ENCODE measurements at places on chromosomes 4 and X. TPM values are rescaled to one million over a fixed set of nuclear protein-coding genes. Genes with fewer than 3 reads are reported as not detected.

The JADE1 gene
- 32.2 TPM for total RNA-seq

- DNase-seq, result no peak
- no peaks in the 10 kb centered on the region for H3K36me3 ChIP-seq
- H3K27ac ChIP-seq, result no peak overlapping the region
- H3K4me1 ChIP-seq, result no peaks in the 10 kb centered on the region
These were observed 113.1 kb downstream of the ENPP6 start for GRCh38 chr4:184104419-184105101.

DNA sequence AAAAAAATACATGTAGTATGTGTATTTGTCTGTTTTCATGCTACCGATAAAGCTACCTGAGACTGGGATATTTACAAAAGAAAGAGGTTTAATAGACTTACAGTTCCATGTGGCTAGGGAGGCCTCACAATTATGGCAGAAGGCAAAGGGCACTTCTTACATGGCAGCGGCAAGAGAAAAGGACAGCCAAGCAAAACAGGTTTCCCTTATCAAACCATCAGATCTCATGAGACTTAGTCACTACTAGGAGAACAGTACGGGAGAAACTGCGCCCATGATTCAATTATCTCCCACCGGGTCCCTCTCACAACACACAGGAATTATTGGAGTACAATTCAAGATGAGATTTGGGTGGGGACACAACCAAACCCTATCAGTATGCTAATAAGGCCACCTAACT, 137.0 kb upstream of the ELOVL6 start:
- H3K27me3 ChIP-seq, result no peaks in the 10 kb centered on the region
- H3K36me3 ChIP-seq, result no peaks in the 10 kb centered on the region

- no peak overlapping the region for H3K27ac ChIP-seq
- no peaks in the 10 kb centered on the region for H3K4me1 ChIP-seq
- H3K36me3 ChIP-seq, result no peaks in the 10 kb centered on the region
These were observed 27.1 kb upstream of the SPANXN4 start for GRCh38 chrX:142998447-142999198.

DNA sequence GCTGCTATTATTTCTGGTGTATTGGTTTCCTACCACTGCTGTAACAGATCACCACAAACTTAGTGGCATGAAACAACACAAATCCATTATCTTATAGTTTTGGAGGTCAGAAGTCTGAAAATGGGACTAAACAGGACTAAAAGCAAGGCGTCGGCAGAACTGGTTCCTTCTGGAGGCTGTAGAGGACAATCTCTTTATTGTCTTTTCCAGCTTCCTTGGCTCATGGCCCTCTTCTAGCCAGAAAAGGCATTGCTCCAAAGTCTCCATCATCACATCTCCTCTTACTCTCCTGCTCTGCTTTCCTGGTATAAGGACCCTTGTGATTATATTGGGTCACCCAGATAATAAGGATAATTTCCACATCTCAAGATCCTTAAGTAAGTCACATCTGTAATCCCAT, 121.9 kb downstream of the CLCN4 start:
- H3K4me1 ChIP-seq, result no peaks in the 10 kb centered on the region
- H3K27me3 ChIP-seq, result no peaks in the 10 kb centered on the region
- no peaks in the 10 kb centered on the region for H3K36me3 ChIP-seq
- no peak overlapping the region for H3K27ac ChIP-seq
- H3K4me3 ChIP-seq, result no peak overlapping the region

DNA sequence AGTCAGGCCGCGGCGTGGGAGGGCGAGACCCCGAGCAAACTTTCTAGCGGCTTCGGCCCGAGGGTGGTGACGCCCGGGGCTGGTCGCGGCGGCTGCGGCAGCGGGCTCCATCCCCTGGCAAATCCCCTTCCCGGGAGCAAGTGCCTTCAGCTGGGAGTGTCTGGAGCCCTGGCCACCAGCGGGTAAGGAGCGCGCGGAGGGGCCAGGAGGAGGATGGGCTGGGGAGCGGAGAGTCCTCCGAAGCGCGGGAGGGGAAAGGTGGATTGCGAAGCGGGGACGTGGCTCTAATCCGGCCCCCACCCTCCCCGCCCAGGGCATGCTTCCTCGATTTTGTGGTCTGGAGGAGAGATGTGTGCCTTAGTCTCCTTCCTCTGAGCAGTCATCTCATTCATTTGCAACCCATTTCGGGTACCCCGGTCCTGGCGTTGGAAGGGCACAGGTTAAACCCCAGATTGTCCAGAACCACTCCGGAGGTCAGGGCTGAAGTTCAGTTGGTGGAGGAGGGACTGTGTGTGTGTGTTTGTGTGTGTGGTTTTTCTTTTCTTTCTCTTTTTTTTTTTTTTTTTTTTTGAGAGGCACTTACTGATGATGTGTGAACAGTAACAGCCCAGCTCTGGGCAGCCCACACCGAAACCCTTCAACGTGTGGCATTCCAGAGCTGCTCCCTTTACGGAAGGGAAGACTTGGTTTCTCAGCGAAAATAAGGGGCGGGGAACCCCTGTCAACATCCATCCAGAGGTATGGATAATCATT, 516 bp downstream of the SGMS2 start:
- H3K36me3 ChIP-seq, result no peaks in the 10 kb centered on the region
- peak overlapping the region; percentile 96 for H3K4me3 ChIP-seq
- H3K27ac ChIP-seq, result peak overlapping the region; percentile 79
- DNase-seq, result no peak
- H3K4me1 ChIP-seq, result no peaks in the 10 kb centered on the region

The TCEAL7 gene
- total RNA-seq, result 8.4 TPM

The CT45A3 gene
- not detected for total RNA-seq

GRCh38 chrX:100447655-100448397, 37.8 kb upstream of the PCDH19 start:
- no peaks in the 10 kb centered on the region for H3K4me1 ChIP-seq
- no peaks in the 10 kb centered on the region for H3K36me3 ChIP-seq
- H3K4me3 ChIP-seq, result no peak overlapping the region
- DNase-seq, result peak; percentile 52
- H3K27ac ChIP-seq, result no peak overlapping the region

- no peaks in the 10 kb centered on the region for H3K27me3 ChIP-seq
- DNase-seq, result no peak
- H3K27ac ChIP-seq, result no peak overlapping the region
- no peaks in the 10 kb centered on the region for H3K36me3 ChIP-seq
- no peaks in the 10 kb centered on the region for H3K4me1 ChIP-seq
- no peak overlapping the region for H3K4me3 ChIP-seq
These were observed 632.7 kb downstream of the RAPGEF2 start for GRCh38 chr4:159735281-159736207.

GRCh38 chr4:79650217-79650616, 242.2 kb upstream of the GK2 start:
- no peak overlapping the region for H3K27ac ChIP-seq
- H3K36me3 ChIP-seq, result no peaks in the 10 kb centered on the region
- no peak overlapping the region for H3K4me3 ChIP-seq

The GUCY1B1 gene
- 24.9 TPM for total RNA-seq

- H3K27me3 ChIP-seq, result no peaks in the 10 kb centered on the region
- H3K36me3 ChIP-seq, result no peaks in the 10 kb centered on the region
- peak overlapping the region; percentile 94 for H3K4me3 ChIP-seq
- peak overlapping the region; percentile 31 for H3K27ac ChIP-seq
- DNase-seq, result peak; percentile 90
These were observed 1.4 kb downstream of the PDS5A start for GRCh38 chr4:39976141-39976944.

The STK26 gene
- 6.5 TPM for total RNA-seq

The EBP gene
- 12.6 TPM for total RNA-seq

- no peak overlapping the region for H3K27ac ChIP-seq
- H3K27me3 ChIP-seq, result no peaks in the 10 kb centered on the region
- H3K4me3 ChIP-seq, result no peak overlapping the region
- no peaks in the 10 kb centered on the region for H3K36me3 ChIP-seq
- DNase-seq, result no peak
- no peaks in the 10 kb centered on the region for H3K4me1 ChIP-seq
These were observed 156.1 kb downstream of the FRAS1 start for GRCh38 chr4:78213218-78213617.

DNA sequence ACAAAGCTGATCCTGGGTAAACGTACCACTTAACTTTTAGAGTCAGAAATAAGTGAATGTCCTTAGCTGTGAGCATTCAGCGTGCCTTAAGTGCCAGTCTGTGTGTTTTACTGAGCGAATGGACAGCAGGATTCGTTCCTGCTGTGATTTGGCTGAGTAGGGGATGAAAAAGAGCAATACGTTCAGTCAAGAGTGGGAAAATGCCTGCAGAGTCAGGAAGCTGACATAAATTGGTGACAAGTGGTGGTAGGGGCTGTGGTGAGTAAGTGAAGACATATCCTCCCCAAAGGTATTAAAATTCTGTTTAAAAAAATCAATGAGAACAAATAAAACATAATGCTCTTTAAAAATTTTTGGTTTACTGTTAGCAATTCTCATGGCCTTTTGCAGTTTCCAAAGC, 56.6 kb upstream of the TNIP3 start:
- no peak for DNase-seq
- H3K4me1 ChIP-seq, result no peaks in the 10 kb centered on the region
- H3K4me3 ChIP-seq, result no peak overlapping the region
- no peaks in the 10 kb centered on the region for H3K36me3 ChIP-seq

DNA sequence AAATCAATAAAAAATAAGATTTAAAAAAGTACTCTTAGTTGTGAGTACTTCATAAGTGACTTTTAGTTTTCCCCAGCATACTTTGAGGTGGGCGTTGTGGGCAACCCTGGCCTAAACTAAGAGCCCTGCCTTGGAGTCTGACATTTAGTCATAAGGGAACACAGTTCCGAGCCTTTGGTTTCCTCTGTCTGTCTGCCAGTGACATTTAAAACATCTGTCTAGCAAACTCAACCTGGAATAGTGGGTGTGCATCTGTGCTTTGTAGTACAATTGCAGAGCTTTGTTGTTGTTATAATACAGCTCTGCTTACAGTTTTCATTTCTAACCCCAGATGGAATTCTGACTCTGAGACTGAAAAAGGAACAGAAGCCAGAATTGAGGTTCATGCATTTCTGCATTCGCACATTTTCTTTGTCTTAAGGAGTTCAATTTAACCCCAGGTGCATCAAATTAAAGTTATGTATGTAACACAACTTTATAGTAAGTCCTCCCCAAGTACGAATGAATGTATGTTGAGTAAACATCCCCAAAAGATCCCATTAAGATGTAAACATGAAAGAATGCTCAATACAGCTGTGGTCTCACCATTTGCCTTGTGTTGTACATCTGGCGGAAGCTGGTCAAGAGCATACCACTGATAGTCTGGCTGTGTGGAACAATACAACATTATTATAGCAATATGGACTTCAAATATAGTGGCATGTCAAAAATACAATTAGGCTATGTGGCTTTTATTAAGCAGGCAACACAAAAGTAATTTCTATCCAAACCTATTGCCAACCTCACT, 25.9 kb downstream of the TNIP3 start:
- H3K36me3 ChIP-seq, result no peaks in the 10 kb centered on the region
- H3K27ac ChIP-seq, result no peak overlapping the region
- no peak for DNase-seq
- no peak overlapping the region for H3K4me3 ChIP-seq

The VEGFC gene
- total RNA-seq, result 20.2 TPM

The COL4A6 gene
- total RNA-seq, result 2.7 TPM

The ARX gene
- total RNA-seq, result not detected

DNA sequence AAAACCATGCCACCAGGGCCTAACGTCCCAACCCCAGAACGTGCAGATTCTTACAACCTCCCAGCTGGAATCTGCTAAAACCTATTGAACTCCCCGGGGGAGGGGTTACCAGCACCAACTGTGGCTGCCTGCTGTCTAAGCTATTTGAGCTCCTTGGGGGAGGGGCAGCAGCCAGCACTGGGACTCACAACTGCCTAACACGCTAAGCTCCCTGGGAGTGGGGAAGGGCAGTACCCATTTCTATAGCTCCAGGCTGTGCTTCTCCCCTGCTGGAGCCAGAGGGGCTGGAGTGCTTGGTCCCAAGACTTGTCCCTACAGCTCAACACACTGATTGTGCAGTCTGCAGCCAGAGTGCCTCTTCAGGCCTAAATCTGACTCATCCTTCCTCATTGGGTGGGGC, 459.8 kb upstream of the FGF16 start:
- H3K27me3 ChIP-seq, result no peaks in the 10 kb centered on the region
- H3K4me3 ChIP-seq, result no peak overlapping the region
- H3K27ac ChIP-seq, result no peak overlapping the region
- H3K36me3 ChIP-seq, result no peaks in the 10 kb centered on the region
- no peak for DNase-seq

- H3K4me3 ChIP-seq, result no peak overlapping the region
- no peak overlapping the region for H3K27ac ChIP-seq
- no peaks in the 10 kb centered on the region for H3K27me3 ChIP-seq
- no peaks in the 10 kb centered on the region for H3K4me1 ChIP-seq
- peak; percentile 84 for DNase-seq
These were observed 17.8 kb downstream of the SCD5 start for GRCh38 chr4:82780752-82781231.

The IRS4 gene
- total RNA-seq, result not detected

- H3K36me3 ChIP-seq, result no peaks in the 10 kb centered on the region
- H3K4me1 ChIP-seq, result no peaks in the 10 kb centered on the region
- no peaks in the 10 kb centered on the region for H3K27me3 ChIP-seq
- no peak overlapping the region for H3K4me3 ChIP-seq
- peak; percentile 13 for DNase-seq
- no peak overlapping the region for H3K27ac ChIP-seq
These were observed 53.5 kb downstream of the HTRA3 start for GRCh38 chr4:8322794-8323704.

- no peaks in the 10 kb centered on the region for H3K4me1 ChIP-seq
- H3K36me3 ChIP-seq, result no peaks in the 10 kb centered on the region
- H3K27me3 ChIP-seq, result no peaks in the 10 kb centered on the region
- H3K4me3 ChIP-seq, result no peak overlapping the region
- no peak for DNase-seq
- no peak overlapping the region for H3K27ac ChIP-seq
These were observed 88.3 kb upstream of the UNC5C start for GRCh38 chr4:95637043-95637600.

The TLR6 gene
- 12.8 TPM for total RNA-seq

DNA sequence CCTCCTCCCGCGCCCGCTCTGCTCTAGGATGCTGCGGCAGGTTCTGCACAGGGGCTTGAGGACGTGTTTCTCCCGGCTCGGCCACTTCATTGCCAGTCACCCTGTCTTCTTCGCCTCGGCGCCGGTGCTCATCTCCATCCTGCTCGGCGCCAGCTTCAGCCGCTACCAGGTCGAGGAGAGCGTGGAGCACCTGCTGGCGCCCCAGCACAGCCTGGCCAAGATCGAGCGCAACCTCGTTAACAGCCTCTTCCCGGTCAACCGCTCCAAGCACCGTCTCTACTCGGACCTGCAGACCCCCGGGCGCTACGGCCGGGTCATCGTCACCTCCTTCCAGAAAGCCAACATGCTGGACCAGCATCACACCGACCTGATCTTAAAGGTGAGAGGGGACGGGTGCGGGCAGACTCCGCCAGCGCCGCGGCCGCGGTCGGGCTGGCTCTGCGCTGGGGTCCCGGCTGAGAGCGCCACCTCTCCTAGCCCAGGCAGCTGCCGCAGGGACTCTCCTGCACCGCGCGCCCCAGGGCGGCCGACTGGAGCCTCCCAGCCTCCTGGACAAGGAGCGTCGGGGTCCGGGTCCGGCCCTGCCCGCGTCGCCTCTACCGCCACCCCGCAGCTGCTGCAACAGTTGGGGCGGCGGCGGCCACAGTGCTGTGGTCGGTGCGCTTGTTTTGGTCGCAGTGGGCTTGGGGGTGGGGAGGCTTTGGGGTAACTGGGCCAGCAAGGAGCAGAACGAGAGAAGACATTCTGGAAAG, at the start of gene PTCHD1:
PTCHD1 (plus strand) TSS at position 2 of the 752 bp plus-strand sequence; CDS start at position 29, 27 bp downstream.
- no peak within 1 kb of the TSS for H3K27ac ChIP-seq
- no peak for DNase-seq
- no peaks in the 10 kb centered on the region for H3K4me1 ChIP-seq
- no peaks in the 10 kb centered on the region for H3K27me3 ChIP-seq
- peak within 1 kb of the TSS; percentile 26 for H3K4me3 ChIP-seq

The DDX53 gene
- not detected for total RNA-seq

The GLRB gene
- 6.3 TPM for total RNA-seq

GRCh38 chr4:34633241-34633640, 1611.1 kb downstream of the ARAP2 start:
- H3K27me3 ChIP-seq, result no peaks in the 10 kb centered on the region
- no peak overlapping the region for H3K4me3 ChIP-seq
- no peak overlapping the region for H3K27ac ChIP-seq
- no peak for DNase-seq
- no peaks in the 10 kb centered on the region for H3K4me1 ChIP-seq

All from aorta (tissue), 5 donors.